ENCODE measurements at places on chromosomes 1 and 21.

DNA sequence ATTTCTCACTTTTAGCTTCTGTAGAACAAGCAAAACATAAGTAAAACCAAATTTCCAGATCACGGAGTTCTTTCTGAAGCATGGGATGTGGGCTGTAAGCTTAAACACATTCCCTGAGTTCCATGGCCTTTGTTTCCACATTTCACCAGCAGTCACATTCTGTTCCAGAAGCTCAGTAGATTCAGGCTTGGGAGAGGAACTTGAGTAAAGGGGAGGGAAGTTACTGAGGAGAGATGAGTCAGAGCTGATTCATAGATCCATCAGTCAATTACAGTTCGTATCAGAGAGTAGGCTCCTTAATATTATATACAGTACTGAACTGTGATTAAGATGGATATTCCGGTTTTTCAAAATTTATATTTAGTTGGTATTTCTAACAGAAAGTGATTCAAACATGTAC, 614.3 kb downstream of the NCAM2 start:
- DNase-seq = no peak

DNA sequence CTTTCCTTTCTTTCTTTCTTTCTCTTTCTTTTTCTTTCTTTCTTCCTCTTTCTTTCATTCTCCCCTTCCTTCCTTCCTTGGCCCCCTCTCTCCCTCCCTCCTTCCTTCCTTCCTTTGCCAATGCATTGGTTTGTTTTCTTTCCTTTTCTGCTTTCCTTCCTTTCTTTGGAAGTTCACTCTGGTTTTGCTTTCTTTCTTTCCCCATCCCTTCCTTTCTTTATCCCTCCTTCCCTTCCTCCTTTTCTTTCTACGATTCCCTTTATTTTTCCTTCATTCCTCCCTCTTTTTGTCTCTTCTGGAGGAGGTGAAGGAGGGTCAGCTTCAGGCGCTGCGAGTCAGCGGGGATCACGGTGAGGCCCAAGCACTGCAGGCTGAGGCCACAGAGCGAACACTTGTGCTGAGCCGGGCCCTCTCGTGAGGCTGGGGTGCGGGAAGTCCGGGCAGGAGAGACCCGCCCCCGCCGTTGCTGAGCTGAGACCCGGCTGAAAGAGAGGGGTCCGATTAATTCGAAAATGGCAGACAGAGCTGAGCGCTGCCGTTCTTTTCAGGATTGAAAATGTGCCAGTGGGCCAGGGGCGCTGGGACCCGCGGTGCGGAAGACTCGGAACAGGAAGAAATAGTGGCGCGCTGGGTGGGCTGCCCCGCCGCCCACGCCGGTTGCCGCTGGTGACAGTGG, 1.5 kb downstream of the SIM2 start:
- DNase-seq = no peak

DNA sequence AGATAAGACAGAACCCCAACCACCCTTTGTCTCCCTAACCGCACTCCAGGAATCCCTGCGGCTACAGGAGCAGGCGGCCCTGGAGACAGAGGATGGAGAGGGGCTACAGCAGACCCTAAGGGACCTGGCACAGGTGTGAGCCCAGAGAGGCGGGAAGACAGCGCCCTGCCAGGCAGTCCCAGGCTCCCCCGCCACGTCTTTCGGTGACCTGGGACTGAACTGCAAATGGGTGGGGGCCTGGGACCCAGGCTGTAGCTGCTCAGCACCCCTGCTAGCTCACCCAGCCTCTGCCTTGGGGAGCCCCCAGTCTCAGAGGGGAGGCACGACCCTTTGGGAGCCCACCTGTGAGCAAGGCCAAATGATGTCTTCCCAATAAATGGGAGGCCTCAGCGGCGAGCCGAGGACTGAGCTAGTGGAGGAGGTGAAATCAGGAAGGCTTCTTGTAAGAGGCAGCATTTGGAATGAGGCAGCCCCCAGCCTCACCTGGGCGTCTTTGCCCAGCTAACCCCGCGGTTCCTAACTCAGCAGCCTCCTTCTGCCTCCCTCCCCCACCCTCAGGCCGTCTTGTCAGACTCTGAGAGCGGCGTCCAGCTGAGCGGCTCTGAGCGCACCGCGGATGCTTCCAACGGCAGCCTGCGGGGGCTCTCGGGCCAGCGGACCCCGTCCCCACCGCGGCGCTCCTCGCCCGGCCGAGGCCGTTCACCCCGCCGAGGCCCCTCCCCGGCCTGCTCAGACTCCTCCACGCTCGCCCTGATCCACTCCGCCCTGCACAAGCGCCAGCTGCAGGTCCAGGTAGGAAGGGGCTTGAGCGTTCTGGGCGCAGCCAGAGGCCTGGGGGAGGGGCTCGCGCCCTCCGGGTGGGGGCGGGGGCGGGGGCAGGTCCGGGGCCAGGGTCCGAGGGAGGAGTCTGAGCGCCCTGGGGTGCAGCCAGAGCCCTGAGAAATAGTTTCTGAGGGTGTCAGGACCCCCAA, 16.9 kb downstream of the CROCC start:
- DNase-seq = no peak

GRCh38 chr1:214838351-214838750, 235.4 kb downstream of the CENPF start:
- no peak for DNase-seq

DNA sequence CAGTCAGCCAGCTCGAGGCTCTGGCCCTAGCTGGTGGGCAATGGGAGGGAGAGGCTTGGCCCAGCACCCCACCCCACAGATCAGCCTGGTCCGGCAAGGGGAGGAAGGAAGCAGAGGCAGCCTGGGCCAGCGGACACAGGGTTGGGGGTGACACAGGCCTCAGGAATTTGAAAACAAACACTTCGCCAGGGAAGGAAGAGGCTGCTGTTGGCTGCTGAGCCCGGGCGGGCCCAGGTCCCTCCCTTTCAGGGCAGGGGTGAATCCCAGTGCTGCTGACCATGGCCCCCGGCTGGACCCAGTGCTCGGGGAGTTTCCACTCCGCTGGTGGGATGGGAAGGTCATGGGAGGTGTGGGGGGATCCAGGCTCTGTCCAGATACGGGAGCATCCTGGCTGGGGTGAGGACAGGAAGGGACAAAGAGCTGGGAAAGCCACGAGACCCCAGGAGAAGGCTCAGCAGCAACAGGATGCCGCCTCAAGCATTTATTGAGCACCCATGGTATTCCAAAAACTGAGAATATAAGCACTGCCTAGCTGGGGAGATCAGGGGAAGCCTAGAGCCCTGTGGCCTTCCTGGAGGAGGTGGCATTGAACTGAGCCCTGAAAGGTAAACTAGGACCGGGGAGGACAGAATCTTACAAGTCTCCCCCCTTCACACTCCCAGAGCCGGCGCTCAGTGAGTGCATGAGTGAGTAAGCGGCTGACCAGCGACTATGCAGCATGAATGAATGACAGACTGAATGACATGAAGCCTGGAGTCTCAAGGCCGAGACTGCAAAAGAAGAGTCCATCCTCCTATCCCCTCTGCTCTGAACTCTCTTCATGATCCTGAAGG, 26.2 kb upstream of the EPHA2 start:
- DNase-seq = no peak

- DNase-seq = no peak
Measured at GRCh38 chr1:227549892-227550291, 13.5 kb upstream of the ZNF678 start.

DNA sequence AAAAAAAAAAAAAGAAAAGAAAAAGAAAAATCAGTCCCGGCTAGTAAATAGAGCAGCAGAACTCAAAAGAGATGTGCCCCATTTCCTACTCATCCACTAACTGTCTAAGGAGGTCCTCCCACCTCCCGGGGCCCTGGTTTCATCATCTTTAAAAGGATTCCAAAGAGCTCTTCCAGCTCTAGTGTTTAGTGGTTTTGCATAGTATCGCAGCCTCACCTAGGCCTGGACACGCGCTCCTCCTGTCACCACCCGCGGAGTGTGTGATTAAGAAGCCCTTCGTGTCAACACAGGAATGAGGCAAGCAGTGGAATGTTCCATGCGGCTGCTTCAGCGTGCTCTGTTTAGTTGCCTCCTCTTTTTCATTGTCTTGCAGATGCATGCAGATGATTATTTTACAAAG, 49.0 kb downstream of the LBR start:
- DNase-seq = no peak

- DNase-seq = no peak
Measured at GRCh38 chr1:42936309-42937078, 22.2 kb downstream of the SLC2A1 start.

DNA sequence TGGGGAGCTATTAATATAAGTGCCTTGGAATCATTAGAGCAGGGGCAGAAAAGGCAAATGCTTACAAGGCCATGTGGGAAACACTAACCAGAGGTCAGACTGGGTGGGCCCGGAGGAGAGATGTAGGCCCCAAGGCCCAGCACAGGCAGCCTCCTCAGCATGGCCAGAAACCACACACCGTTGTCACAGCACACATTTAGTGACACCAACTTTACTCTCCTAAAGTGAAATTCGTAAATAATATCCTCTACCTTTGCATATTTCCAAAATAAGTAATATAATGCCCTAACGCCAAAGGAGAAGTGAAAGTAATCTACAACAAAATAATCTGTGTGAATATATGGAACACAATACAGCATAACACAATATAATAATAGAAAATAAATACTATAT, 62.6 kb downstream of the KIF21B start:
- DNase-seq = no peak

DNA sequence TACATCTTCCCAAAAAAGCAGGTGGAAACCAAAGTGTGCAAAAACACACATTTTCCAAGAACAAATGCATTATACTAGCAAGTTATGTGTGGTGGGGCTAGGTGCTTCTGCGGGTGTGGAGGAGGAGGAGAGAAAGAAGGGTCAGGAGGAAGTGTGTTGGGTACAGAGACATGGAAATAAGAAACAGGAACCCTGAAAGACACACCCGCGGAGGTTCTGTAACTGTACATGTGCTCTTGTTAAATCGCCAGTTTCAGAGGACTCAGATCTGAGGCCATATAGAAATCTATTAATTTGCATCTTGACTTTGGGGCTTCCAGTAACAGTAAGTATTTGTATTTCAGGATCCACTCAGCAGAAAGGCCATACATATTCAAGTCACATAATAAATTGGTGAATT, 30.9 kb downstream of the ERG start:
- no peak for DNase-seq

DNA sequence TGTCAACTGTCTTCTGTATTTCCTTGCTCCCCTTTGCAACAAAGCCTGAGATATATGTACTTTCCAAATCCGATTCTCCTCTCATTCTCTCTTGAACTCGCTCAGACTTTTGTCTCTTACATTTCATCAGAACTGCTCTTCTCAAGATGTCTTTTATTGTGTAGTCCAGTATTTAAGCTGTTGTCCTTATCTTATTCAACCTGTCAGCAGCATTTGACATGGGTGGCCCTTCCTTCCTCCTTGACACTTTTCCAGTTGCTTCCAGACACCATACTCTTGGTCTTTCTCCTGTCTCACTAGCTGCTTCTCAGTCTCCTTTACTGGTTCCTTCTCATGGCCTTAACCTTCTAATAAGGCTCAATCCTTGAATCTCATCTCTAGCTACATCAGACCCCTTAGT, 47.0 kb downstream of the TSNAX start:
- no peak for DNase-seq

GRCh38 chr21:29034678-29035077, 10.2 kb downstream of the USP16 start:
- no peak for DNase-seq

- DNase-seq = no peak
Measured at GRCh38 chr1:118396829-118397495, 211.9 kb upstream of the SPAG17 start.

GRCh38 chr1:237812061-237812460, 78.7 kb downstream of the ZP4 start:
- no peak for DNase-seq

GRCh38 chr21:42175110-42175710, 43.7 kb upstream of the ABCG1 start:
- no peak for DNase-seq

DNA sequence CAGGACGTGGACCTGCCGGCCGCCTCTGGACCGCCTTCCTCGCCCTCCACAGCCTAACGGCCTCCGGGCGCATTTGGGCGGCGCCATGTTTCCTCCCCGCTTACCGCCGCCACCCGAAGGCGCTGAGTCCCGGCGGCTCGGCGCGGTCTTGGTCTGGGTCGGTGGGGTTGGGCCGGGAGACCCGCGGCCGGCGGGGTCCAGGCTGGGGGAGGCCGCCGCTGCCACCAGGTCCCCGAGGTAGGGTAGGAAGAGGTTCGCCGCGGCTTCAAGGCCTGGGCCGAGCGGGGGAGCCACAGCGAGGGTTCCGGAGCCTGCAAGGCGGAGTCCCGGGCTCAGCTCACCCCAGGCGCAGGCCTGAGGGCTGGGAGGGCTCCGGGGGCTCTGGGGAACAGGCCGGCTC, 5.5 kb downstream of the OR2C3 start:
- no peak for DNase-seq

DNA sequence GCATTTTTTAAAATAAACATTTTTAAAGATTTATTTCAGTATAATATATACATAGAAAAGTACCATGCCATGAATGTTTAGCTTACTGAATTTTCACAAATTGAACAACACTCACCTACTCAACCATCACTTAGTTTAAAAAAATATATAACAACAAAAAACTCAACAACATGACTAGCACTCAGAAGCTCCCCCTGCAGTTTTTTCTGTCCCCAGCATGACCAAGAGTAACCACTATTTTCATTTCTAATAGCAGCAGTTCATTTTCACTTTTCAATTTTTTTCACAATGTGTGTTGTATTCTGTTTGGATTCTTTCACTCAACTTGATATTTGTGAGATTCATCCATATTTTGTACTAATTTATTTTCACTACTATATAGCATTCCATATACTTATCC, 162.3 kb upstream of the POGK start:
- no peak for DNase-seq

DNA sequence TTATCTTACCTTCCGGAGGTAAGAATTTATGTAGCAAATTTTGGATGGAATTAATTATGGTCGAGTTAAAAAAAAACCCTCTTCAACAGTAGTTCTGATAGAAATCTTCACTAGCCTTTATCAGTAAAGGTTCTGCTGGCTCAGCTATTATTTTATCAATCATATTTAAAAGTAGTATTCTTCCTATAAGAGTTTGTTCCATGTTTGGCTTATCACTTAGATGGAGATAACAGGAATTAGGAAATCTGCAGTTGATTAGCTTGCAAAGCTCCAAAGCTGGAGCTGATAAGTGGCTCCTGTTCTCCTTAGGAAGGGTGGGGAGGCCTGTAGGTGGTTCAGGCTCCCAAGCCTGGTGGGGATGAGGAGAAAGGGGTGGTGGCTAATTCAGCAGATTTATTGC, 31.5 kb upstream of the DUSP10 start:
- DNase-seq = no peak

- no peak for DNase-seq
Measured at GRCh38 chr1:153509729-153510354, 25.9 kb downstream of the S100A6 start.
